Activated naive CD4-positive, alpha-beta T cell (primary cell): ENCODE measurements at places on chromosomes 7 and 10.

DNA sequence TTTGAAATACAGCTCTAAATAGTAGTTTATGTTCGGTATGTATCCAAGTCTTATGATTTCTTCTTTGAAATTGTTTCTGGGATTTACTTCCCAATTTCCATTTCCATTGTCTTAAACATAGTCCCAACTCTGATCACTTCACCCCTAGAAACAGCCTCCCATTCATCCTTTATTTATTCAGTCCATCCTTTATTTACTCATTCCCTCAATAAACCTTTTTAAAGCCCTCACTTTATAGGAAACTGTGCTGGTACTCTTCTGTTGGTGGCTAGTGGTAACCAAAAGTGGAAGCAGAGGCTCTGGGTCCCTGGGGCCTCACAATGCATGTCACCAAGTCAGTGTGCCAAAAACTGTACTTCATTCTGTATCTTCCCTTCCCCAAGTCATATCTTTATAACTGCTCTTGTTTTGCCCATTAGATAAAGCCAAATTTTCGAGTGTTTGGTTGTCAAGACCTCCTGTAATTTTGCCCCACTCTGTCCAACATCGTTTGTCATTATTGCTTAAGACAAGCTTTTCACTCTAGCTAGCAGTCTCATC lies 3.9 kb upstream of the EPC1 start:
- DNase-seq, result no peak

- no peak for DNase-seq
These were observed 51.7 kb upstream of the IFRD1 start for GRCh38 chr7:112398534-112398933.

DNA sequence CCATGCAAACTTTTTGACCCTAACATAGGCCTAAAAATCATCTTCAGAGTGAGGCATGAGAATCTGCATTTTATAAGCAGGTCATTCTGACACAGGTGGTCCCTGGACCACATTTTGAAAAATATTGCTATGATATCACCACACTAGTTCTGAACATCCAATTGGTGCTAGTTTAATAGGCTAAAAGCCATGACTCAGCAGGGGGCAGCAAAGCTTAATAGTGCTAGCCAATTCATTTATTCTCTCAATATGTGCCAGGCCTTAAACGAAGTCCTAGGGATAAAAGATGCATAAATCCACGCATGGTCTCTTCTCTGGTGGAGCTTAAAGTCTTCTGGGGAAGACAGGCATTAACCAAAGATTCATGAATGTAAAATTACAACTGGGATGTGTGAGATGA lies 10.2 kb upstream of the SLC25A28 start:
- DNase-seq, result no peak

DNA sequence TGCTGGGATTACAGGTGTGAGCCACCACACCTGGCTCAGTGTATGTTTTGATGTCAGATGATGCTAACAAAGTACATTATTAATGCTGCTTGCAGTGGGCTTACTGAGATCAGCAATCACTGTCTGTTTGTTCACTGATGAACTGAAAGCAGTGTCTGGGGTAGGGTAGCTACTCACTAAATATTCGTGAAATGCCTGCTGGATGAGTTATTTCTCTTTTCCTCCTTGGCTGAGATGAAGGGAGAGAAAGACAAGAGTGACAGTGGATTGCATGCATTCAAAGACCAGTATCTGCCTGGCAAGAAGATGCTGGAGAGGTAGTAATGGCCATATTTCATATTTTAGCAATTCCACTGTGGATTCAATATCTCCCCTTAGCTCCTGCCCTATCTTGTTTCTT lies 32.3 kb downstream of the FAM107B start:
- no peak for DNase-seq

GRCh38 chr10:69572159-69573055 lies 815 bp downstream of the NEUROG3 start:
- no peak for DNase-seq

DNA sequence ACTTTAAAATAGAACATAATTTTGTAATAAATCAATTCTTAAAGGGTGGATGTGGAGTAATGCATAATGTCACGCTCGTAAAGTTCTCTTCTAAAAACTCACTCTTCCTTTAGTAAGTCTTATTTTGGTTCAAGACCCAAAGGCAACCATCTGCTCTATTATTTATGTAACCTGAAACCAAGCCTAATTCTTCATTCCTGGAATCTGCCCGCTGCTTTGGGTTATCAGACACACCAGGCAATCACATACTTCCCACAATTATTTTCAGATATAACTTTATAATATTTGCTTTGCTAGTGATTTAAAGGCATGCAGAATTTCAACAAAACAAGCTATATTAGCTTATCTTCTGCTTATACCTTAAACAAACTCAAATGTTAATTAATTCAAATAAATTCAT lies 39.0 kb downstream of the RAB11FIP2 start:
- no peak for DNase-seq

DNA sequence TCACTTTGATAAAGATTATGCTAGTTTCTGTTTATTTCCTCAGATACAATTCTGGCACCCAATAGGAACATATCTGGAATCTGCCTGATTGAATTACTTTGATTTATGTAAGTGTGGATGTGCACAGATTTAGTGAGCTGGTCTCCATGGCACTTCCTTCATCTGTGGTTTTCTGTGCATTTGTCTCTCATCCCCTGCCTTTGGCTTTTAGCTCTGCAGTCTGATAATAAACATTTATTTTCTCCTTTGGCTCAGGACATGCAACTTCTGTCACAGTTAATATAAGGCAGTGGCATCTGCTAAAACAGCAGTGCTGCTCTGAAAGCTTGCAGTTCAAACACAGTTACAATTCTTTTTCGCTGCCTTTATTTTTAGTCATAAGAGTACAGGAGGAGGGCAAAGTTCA lies 273.7 kb upstream of the CHRM2 start:
- no peak for DNase-seq

DNA sequence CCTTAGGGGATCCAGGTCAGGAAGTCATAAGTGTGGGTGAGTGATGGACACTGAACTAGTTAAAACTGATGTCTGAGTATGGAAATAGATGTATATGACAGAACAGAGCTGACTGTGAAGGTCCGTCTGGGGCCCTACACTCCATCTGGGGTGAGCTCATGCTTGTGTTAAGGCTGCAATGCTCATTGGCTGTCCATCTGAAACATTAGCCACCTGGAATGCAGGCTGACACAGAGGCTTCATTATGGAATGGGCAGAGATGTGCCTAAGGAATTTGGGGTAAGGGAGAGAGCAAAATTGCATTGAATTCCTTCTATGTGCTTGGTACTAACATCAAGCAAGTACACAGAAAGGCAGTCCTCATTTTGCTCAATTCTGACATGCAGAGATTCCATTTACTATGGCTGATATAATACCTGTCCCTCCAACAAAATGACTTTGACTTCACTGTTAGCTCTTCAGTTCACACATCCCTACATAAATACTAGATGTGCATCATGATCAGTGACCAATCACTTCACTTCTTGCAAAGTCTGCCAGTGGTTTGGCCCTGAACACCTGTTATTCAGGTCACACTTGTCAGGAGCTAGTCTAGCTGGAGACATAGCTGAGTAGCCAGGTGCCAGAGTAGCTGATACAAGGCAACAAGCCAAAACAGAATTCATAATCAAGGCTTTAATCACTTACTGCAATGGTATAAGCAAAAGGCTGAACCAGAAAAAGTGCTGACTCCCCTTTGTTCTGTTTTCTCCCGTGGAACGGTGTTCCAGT lies 128.9 kb upstream of the VWC2 start:
- DNase-seq, result no peak

DNA sequence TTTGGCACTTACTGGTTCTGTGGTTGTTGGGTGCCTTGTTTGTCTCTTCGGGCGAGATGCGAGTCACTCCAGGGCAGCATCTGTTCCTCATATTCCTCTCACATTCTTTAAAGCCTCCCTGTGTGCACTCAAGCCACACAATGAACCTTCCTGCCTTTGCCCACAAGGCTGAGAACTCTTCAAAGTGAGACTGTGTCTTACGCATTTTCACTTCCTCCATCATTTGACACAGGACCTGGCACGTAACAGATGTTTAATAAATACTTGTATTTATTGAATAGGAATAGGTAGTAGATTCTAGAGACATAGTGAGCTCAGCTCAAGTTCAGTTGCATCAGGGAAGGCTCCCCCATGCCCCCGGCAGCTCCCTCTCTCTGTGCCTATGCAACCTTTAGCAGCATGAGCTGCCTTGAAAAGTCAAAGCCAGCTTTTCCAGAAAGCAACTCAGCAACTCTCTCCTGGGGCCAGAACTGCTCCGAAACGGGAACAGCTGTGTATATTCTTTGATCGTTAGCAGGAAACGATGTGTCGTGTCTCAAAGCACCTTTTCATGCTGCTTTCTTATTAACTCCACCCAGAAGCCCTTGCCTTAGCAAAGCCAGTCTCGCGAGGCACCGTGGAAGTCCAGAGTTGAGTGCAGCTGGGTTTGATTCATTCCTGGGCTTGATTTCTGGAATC lies 97.5 kb downstream of the PFKFB3 start:
- no peak for DNase-seq

DNA sequence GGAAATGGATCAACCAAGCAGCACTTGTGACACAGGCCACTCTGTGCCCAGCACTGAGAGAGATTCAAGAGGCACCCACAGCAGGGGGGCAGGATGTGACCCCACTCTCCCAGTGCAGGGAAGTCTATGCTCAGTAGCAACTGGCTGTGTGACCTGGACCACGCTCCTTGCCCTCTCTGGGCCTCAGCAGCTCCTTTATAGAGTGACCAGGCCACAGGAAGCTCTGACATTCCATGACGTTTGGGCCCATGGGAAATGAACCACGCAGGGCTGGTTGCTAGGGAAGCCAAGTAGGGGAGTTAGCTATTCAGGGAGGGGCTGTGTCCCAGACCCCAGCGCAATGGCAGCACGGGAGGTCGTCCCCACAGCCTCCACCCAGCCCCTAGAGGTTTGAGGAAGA lies 232.6 kb downstream of the USP6NL start:
- DNase-seq, result no peak

DNA sequence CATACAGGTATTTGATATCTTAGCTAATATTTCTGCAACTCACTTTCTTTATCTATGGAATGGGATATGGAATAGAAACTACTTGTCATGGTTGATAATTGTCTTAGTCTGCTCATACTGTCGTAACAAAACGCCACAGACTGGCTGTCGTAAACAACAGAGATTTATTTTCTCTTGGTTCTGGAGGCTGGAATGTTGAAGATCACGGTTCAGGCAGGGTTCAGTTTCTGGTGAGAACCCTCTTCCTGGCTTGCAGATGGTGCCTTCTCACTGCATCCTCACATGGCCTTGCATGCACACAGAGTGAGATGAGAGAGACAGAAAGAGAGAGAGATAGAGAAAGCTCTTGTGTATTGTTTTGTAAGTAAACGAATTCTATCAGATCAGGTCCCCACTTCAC lies 332.7 kb upstream of the MAGI2 start:
- no peak for DNase-seq

DNA sequence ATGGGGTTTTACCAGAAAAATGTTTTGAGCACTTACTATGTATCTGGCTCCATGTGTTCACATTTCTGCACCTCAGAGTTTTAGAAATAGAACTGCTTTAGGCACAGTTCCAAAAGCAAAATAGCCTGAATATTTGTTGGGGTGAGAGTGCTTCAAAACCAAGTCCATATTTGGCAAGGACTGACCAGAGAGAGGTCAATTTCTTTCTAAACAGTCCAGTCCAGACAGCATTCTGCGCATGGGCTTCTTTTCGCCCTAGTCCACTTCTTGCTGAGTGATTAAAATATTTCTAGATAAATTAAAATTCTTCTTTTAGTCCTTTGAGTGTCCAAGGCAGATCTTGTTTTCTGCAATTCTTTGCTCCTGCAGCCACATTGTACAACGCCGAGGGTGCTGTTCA lies 427.0 kb downstream of the PHTF2 start:
- no peak for DNase-seq

GRCh38 chr10:15251791-15252380 lies 83.4 kb upstream of the NMT2 start:
- no peak for DNase-seq

- DNase-seq, result no peak
These were observed 63.5 kb downstream of the CALD1 start for GRCh38 chr7:134842886-134843430.
